ENCODE measurements at places on chromosomes 12 and 14.
A peak's percentile ranks its signal among the peaks of the same experiment; 100 is the strongest.

DNA sequence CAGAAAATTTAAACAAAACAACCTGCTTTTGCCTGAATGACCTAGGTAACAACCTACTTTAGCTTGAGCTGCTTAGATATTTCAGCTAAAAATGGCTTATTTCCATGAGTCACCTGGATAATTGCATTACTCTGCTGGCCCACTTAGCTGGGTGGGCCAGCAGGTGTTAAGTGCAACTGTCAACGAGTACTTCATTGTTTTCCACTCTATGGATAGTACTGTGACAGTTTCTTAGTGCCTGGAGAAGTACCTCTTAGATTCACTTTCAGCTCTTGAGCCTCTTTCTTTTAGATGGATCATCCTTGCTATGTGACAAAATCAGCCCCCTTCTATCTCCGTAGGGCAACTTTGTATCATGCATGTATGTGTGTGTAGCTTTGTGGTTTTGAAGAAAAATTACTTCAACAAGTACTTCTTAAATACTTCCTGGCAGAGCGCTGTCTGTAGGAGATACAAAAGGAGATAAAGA lies 368.2 kb upstream of the ATP2B1 start:
- DNase-seq: no peak

- no peak for DNase-seq
Measured at GRCh38 chr14:64707661-64708060, 3.4 kb downstream of the PLEKHG3 start.

GRCh38 chr14:61429316-61429715 lies 107.9 kb downstream of the PRKCH start:
- DNase-seq: no peak

- DNase-seq: peak; percentile 30
Measured at GRCh38 chr14:35390577-35391387, 13.8 kb downstream of the NFKBIA start.

DNA sequence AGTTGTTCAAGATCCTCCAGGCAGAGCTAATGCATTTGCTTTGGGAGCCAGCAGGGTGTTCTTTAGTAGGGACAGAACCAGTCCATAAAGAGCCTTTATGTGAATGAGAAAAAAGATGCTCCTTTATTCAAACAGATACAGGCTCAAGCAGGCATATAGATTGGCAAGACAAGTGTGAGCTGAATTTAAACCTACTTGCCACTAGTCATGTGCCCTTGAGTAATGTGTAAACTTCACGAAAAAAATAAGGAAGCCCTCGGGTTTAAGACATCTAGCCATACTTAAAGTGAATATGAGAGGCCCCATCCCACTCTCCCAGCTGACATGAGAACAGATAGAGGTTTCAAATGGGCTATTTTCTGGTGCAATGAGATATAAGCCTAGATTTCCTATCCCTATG lies 43.1 kb upstream of the STRAP start:
- DNase-seq: no peak

- DNase-seq: no peak
Measured at GRCh38 chr12:95637471-95638155, 86.3 kb upstream of the USP44 start.

DNA sequence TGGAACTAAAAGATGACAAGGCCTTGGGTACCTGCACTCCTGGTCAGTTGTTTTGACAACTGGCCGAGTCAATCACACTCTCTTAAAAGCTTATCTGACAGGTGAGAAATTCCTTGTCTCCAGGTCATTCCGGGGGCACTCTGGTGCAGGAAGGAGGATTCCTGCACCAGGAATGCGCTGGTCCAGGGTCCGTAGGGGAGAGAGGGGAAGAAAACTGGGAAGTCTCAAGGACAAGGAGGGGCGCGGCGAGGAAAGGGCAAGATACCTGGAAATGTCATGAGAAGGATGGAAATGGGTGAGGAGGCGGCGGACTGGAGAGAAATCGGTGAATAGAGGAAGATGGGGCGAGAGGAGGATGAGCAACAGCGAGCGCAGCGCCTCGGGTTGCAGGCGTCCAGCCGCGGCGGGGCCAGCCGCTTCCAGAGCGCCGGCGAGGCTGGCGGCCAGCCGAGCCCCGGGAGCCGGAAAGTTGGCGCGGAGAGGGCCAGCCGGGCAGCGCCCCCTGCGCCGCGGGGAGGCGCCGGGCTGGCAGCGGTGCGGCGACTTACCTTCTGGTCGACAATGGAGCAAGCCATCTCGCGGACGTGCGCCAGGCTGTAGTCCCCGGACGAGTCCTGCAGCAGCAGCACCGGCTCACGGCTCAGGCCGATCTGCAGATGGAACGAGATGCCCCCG lies 809 bp downstream of the PRKD1 start:
- peak; percentile 28 for DNase-seq

GRCh38 chr12:645563-646071 lies 17.6 kb downstream of the NINJ2 start:
- DNase-seq: no peak

DNA sequence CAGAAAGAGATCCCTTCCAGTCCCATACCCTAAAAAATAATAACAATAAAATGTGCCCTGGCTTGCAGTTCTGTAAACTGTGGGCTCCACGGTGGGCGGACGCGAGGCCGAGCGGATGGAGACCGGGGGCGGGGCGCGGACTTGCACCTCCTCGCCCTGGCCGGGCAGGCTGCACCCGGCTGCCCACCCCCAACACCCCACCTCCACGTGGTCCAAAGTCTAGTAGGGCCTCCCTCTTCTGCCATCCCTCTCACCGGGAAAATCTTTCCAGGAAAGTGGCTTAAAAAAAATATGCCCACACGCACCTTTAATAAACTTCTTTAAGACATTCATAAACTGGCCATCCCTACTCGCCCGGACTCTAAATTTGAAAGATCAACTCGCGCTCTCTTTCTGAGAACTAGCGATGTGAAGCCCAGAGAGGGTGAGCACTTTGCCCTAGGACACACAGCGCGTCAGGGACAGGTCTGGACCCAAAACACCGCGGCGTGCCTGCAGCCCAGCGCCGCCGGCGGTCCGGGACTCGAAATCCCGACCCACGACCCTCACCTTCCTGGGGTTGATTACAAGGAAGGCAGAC lies 1.9 kb upstream of the BCL11B start:
- DNase-seq: no peak

DNA sequence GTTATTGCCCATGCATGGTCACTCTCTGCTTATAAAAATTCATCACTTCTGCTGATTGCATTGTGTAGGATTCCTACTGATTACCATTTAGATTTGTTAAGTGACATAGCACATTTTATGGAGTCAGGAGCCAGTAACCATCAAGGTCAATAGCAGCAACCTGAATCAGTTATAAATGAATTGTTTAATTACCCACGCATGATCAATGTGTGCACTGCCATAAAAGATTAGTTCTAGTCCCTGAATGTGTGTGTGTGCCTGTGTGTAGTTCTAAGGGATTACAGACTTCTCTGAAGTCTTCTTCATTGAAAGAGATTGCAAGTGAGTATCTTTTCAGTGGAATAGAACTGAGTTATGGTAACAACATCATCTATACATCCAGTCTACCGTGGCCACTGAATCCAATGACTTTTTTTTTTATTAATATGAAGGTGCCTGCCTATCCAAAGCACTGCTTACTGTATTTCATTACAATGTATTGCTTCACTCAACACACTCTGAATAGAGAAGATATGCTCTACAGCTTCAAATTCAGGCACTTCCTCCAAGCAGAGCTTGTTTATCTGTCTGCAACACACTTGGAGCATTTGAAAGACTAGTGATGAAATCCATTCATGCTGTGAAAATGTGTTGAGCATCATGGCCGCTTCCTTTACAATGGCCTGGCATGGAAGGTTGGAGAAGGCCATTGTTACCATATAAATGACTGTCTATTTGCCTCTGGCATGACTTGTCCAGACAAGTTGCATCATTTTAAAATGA lies 381.7 kb downstream of the DIO2 start:
- no peak for DNase-seq

GRCh38 chr12:118102070-118102469 lies 1.7 kb downstream of the VSIG10 start:
- DNase-seq: peak; percentile 9

All from DMS153 (cell line).